ENCODE measurements at places on chromosomes 7 and 10.

DNA sequence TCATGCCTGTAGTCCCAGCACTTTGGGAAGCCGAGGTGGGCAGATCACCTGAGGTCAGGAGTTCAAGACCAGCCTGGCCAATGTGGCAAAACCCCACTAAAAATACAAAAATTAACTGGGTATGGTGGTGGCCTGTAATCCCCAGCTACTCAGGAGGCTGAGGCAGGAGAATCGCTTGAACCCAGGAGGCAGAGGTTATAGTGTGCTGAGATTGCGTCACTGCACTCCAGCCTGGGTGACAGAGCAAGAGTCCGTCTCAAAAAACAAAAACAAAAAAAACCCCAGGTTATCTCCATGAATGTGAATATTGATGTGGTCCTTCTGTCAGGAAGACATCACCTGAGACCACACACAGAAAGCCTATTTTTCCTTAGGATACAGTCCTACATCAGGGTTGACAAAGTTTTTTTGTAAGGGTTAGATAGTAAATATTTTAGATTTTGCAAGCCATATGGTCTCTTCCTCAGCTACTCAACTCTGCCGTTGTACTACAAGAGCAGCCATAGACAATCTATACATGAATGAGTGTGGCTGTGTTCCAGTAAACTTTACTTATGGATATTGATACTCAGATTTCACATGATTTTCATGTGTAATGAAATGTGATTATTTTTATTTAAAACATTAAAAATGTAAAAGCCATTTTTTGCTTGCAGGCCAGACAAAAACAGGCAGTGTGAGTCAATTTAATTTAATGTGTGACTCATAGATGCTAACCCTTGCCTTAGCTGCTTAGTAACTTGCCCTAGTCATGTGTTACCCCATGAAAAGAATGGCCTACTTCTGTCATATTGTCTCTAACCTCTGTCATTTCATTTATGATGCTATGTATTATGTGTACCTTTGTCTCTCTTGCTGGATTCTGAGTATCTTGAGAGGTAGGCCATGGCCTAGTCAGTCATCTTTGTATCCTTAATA lies 78.1 kb downstream of the TPST1 start:
- DNase-seq, result no peak

DNA sequence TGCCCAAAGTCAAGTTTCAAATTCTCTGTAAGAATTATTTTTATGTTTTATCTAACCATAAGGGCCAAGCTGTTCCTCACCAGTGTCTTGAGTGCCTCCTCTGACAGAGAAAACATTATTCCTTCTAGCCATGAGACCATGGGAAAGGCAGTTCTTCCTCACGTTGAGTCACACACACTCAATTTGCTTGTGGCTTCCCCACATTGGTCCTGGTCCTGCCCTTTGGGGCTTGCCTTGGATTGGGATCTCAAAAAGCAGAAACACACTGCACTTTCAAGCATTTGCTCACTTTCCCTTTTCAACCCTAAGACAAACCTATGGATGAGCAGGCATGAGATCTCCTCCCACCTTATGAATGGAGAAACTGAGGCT lies 248.3 kb upstream of the IGFBP3 start:
- DNase-seq, result no peak

GRCh38 chr10:118566911-118567310 lies 28.5 kb downstream of the PRLHR start:
- no peak for DNase-seq

- DNase-seq, result no peak
Measured at GRCh38 chr10:51014680-51015389, 59.5 kb upstream of the PRKG1 start.

DNA sequence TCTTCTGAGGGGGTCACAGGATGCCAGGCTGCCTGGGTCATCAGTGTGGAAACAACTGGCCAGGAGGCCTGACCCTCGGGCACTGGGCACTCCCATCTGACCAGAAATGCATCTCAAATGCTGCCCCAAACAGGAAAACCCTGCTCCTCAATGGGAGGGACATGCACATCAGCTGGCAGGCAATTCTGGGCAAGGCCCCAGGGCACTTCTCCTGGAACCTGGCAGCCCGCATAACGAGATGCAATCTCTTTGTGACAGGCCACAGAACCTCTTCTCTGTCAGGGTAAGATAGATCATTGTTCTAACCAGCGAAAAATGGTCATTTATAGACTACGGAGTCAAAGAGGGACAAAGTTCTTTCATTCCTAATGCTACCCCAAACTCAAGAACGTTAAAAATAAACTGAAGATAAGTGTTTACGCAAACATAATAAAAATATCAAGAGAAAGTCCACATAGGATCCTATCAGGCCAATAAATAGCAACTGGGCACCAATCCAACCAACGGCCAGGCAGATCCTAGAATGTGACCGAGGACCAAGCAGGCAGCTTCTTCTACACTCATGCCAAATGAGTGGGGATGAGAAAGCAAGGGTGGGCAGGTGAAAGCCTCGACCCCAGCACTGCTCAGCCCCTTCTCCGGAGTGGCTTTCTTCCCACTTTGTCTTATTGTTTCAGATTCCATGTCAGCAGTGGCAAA lies 212.3 kb downstream of the TCERG1L start:
- no peak for DNase-seq

GRCh38 chr10:44936314-44936975 lies 23.2 kb upstream of the RASSF4 start:
- no peak for DNase-seq

- no peak for DNase-seq
Measured at GRCh38 chr7:50822706-50823105, 40.0 kb upstream of the GRB10 start.

- peak; percentile 15 for DNase-seq
Measured at GRCh38 chr10:22230158-22230833, 12.5 kb upstream of the EBLN1 start.

GRCh38 chr10:106078895-106079576 lies 1085.5 kb downstream of the SORCS1 start:
- DNase-seq, result no peak

GRCh38 chr10:89695307-89695706 lies 6.1 kb upstream of the KIF20B start:
- no peak for DNase-seq

DNA sequence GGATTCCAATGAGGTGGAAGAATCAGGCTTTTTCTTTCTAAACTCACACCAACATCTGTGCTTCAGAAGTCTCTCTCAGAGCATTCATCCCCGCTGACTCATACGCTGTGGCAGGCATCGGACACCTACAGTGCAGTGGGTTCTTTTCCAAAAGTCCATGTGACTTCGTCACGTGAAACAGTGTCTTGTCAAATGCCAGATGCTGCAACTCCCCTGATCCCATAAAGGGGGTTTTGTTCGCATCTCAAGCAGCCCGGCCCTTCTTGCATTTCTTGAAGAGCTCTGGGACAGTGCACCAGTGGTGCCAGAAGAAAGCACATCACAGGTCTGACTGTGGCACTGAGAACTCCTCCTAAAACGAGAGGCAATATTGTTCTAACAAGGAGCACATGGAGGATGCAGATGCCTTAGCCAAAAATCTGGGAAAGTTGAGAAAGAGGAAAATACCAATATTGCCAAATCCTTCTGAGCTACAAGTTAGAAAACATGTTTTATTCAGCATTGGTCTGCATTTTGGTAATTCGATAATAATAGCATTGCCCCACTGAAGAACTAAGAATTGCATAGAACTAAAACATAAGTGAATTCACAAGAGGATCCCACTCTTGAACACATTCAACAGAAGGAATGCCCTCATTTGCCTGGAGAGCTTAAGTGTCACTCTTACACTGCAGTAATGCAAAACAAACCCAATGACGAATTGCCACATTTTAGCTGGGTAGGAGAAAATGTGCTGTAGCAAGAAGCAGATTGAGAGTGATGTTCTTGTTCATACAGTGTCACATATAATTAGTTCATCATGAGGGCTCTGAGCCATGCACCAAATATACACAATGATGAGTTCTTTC lies 204.4 kb downstream of the CXCL12 start:
- no peak for DNase-seq

- no peak for DNase-seq
Measured at GRCh38 chr7:128103498-128104107, 72.4 kb upstream of the LRRC4 start.

GRCh38 chr10:78783753-78784152 lies 285.0 kb upstream of the ZMIZ1 start:
- DNase-seq, result no peak

DNA sequence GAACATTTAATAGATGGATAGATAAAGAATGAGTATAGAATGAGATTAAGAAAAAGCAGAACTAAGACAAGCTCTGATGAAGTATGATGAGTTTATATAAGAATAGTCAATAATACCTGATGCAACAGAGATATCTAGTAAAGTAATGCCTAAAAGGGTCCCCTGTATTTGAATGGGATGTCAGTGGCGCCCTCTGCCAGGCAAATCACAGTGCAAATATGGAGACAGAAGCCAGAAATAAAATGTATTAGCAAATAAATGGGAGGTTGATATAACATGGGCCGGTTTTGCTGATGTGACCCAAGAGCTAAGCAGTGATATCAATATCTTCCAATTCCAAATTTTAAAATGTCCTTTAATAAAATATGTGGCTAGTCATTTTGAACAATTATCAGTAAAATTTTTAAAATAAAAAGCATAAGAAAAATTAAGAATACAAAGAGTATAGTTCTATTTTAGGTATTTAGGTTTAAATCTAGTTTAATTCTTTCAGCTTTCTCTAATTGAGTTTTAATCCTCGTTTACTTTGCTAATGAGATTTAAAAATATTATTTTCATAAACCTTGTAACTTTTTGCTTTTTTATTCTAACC lies 62.6 kb downstream of the ADK start:
- no peak for DNase-seq

DNA sequence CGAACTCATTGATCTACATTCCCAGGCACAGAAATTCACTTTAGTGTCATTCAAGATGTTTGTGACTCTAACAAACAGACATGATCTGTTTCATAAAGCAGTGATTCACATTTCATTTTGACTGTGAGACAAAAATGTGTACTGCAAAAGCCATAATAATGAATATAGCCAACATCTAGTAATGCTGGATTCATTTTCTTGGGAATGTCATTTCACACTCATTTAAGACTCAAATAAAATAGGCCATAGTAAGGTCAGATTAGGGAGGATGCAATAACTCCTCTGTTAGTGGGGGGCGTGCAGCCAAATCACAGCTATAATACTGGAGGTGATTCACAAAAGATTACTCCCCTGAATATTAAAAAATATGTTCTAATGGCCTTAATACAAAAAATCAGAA lies 566.6 kb upstream of the ZWINT start:
- no peak for DNase-seq

GRCh38 chr7:28551331-28551730 lies 139.0 kb downstream of the CREB5 start:
- no peak for DNase-seq

- no peak for DNase-seq
Measured at GRCh38 chr7:140008755-140009610, 53.8 kb downstream of the PARP12 start.

- DNase-seq, result no peak
Measured at GRCh38 chr7:80643336-80643915, 5.0 kb downstream of the CD36 start.

DNA sequence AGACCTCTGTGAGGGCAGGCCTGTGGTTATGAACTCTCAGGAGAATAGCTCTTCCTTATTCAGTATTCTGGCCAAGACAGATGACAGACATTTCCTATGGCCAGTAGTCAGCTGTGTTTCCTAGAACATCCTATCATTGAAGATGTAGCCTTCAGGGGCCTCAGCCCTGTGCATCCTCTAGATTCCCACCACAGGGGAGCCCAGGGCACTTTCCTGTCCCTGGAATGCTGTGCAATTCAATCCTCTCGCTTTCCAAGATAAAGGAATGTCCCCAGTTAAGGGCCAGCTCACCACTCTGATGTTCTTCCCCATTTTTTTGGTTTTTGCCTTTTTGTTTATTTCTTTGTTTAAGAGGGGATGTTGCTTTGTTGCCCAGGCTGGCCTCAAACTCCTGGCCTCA lies 578.8 kb upstream of the C7orf33 start:
- no peak for DNase-seq

- DNase-seq, result no peak
Measured at GRCh38 chr7:20030915-20031362, 186.2 kb downstream of the MACC1 start.

- no peak for DNase-seq
Measured at GRCh38 chr10:71854031-71854430, 3.0 kb upstream of the PSAP start.

DNA sequence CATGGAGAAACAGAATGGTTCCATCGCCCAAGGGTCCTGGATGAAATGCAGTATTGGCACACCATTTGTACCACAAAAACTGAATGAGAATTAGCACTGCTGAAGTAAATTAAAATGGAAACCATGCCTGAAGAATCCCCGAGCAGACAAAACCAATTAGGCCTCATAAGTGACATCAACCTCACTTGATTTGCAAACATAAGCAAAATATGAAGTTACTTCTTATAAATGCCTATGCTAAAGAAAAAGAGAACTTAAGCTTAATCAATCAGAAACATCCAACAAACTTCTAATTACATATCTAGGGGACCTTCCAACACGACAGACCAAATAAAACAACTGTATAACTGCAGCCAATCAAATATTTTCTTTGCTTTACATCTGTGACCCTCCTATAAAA lies 4.4 kb downstream of the FAM3C start:
- no peak for DNase-seq

- DNase-seq, result no peak
Measured at GRCh38 chr7:143436325-143436946, 6.8 kb upstream of the TAS2R60 start.

DNA sequence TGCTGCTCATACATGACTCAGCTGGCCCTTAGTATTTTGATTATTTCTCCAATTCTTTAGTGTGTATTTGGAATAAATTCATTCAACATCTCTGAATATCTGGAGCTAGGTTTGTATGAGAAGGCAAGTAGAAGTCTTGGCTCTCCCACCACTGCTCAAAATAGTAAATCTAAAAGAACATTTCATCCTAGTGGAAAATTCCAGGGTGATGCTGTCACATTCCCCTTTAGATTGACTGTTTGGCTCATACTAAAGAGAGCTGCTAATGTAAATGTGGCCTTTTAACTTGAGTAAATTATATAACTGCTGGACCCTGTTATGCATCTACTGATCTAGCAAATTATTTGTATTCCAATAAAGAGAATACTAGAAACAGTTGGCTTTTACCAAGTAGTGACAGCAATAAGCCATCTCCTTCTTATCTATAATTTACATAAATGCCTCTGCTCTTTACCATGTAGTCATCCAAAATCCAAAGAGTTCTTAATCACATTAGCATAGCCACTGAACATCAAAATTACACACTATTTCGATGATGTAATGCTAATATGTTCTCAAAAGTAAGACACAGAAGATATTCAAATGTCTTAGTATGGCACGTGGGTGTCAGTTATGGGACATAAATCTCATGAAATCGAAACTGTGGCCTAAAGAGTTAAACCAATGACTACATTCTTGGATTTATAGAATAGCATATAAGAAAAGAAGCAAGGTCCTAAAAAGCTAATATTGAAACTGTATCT lies 86.9 kb upstream of the KCND2 start:
- no peak for DNase-seq

- no peak for DNase-seq
Measured at GRCh38 chr10:5840314-5841307, 27.4 kb upstream of the GDI2 start.

GRCh38 chr7:128135159-128135514 lies 103.9 kb upstream of the LRRC4 start:
- DNase-seq, result no peak

Measured in effector memory CD4-positive, alpha-beta T cell (primary cell).